ENCODE measurements at places on chromosomes 13 and 19.
A peak's percentile ranks its signal among the peaks of the same experiment; 100 is the strongest.

DNA sequence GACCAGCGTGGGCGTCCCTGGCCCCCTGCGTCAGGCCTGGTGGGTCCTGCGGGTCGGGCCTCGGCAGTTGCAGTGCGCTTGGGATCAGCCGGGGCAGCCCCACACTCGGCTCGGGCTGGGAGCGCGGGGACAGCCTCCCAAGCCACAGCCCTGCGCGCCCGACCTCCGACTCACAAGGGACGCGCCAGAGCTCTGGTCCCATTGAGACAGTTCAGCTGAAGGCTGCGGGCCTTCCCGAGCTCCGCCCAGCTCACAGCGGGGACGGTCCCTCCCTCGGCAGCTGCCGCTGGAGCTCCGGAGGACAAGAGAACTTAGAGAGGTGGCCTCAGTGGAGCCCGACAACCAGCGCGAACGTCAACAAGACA, 45.7 kb upstream of the ZNF730 start:
- no peak for DNase-seq

GRCh38 chr13:103431856-103432255, 365.6 kb upstream of the SLC10A2 start:
- no peak for DNase-seq

GRCh38 chr19:996051-996838, 4.0 kb upstream of the GRIN3B start:
- DNase-seq, result no peak

DNA sequence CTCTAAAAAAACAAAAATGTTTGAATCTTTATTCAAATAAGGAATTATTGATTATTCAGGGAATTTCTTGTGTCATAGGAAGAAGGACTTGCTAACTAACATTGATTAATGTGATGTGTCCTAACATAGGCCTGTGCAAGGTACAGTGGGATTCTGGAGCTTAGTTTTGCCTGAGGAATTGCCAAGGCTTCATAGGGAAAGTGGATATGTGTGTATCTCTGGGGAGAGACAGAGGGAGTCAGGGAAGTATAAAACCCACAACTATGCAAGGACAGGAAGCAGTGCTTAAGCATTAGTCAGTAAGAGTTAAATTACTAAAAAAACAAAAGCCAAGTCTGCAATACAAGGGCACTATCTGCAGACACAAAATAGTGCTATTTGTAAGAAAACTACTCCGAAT, 59.6 kb downstream of the WDFY2 start:
- no peak for DNase-seq

- no peak for DNase-seq
Observed at GRCh38 chr13:21372530-21372929, 86.6 kb downstream of the ZDHHC20 start.

DNA sequence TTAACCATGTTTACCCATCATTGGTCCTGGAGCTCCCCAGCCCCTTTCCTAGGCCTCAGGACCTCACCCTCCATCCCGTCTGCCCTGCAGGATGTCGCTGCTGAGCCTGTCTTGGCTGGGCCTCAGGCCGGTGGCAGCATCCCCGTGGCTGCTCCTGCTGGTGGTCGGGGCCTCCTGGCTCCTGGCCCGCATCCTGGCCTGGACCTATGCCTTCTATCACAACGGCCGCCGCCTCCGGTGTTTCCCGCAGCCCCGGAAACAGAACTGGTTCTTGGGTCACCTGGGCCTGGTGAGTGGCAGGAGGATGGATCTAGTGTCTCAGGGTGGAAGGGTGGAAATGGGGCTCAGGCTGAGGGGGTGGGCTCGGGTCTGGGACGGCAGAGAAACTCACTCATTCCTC, 508 bp downstream of the CYP4F8 start:
- no peak for DNase-seq

GRCh38 chr13:108273429-108274118, 4.1 kb downstream of the TNFSF13B start:
- DNase-seq, result no peak

GRCh38 chr13:62320129-62321108, 904.8 kb upstream of the PCDH20 start:
- peak; percentile 1 for DNase-seq

DNA sequence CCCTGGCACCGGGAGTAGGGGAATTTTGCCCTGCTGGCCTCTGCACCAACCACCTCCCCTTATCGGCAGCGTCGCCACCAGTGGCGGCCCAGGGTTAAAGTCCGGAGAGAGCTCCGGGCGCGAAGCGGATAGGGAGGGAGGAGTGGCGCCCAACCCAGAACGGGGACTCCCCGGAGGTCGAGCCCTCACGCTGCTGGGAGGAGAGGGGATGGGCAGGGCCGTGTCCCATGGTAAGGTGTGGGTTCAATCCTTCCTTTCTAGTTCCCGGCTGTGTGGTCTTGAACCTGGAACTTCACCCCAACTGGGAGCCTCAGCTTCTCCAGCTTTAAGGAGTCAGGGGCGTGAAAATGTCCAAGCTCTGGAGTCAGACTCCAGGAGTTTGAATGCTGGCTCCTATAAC, 23.3 kb upstream of the BCL3 start:
- DNase-seq, result no peak

DNA sequence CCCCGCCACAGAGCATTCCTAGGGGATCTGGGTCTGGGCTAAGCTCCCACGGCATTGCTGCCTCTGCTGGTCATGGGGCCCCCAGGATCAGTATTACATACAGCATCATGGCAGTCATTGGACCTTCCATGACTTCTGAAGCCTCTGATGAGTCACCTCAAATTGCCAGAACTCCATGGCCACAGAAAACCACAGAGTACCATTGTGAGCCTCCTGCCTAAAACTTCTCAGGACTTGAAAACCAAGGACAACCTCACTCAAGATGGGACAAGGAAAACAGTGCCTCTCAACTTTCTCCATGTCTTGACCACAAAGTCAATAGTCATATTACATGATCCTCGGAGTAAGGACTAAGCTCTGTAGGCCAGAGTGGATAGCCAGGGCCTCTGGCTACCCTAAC, 306.0 kb downstream of the GPC5 start:
- no peak for DNase-seq
